ENCODE measurements at places on chromosomes 2 and 18.
A peak's percentile ranks its signal among the peaks of the same experiment; 100 is the strongest.

DNA sequence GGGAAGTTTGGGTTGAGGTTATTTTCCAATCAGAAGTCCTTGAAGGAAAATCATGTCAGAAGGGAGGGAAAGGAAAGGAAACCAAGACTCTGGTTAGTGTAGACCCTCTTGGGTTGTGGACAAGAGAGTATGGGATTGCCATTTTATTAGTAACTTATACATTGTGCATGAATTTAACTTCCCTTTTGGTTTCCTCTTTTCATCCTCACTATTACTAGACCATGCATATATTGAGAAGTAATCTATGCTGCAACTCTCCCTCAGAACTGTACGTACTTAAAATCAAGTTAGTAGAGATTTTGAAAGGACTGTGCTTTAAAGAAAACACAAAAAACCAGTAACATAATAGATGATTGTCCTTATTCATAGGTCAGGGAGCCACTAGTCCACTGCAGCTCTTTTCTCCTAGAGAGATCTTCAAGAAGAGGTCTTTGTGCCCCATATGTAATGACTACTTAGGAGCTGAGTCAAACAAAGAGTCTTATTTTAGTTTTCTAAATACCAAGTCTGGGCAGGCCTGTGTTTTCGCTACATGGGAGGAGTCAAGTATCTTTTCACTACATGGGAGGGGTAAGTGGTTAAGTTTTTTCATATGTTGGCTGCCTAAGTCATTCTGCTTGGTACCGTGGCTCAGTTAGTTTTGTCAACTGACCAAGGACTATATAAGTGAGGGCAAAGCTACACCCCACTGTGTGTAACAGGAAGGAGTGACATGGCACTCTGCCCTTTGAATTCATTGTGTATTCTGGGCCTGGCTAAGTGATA lies 25.2 kb upstream of the FAM117B start:
- DNase-seq = no peak

GRCh38 chr2:43727634-43728014 lies 46.2 kb upstream of the DYNC2LI1 start:
- DNase-seq = no peak

DNA sequence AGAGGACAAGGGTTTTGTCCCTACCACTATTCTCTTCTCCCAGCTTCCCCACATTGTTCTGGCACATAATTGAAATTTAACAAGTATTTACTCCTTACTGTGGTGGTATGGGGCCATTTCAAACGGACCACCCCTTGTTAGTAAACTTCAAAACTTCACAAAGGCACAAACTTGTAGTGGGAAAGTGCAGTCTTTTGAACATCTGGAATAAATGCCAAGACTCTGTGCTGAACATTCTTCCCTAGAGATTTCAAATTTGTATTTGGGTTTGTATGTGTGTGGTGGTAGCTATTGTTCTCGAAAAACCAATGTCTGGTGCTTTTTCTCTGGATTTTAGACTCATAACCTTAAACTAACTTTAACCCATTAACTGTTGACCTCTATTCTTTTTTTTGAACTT lies 151.6 kb downstream of the NRP2 start:
- no peak for DNase-seq

GRCh38 chr18:24846138-24846537 lies 385.7 kb downstream of the HRH4 start:
- DNase-seq = no peak

DNA sequence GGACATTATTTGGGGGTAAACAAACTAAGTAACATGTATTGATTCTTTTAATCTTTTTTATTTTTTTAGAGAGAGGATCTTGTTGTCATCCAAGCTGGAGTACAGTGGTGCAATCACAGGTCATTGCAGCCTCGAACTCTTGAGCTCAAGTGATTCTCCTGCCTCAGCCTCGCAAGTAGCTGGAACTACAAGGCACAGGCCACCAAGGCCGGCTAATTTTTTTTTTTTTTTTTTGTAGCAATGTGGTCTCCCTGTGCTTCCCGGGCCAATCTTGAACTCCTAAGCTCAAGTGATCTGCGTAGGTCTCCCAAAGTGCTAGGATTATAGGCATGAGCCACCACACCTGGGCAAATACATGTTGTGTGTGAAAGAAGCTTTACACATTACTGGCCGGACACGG lies 29.6 kb downstream of the OLA1 start:
- DNase-seq = no peak

DNA sequence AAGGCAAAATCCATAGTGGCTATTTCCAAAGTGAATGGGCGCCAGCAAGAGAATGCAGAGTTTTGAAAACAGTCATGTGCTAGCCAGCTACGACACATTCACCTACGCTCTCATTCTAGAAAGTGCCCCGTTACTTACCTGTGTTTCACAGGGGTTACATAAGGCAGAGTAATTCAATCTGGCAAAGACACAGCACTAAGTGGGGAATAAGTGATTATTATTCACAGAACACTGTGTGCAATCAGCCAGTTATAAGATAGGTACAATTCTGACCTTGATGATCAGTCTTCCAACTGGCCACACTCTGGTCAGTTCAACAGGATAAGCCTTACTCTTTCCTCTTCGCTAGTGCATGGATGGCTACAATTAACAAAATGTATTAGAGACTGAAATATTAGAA lies 105.8 kb downstream of the CABYR start:
- DNase-seq = no peak

GRCh38 chr2:173553593-173553992 lies 198.9 kb downstream of the CDCA7 start:
- DNase-seq = no peak

DNA sequence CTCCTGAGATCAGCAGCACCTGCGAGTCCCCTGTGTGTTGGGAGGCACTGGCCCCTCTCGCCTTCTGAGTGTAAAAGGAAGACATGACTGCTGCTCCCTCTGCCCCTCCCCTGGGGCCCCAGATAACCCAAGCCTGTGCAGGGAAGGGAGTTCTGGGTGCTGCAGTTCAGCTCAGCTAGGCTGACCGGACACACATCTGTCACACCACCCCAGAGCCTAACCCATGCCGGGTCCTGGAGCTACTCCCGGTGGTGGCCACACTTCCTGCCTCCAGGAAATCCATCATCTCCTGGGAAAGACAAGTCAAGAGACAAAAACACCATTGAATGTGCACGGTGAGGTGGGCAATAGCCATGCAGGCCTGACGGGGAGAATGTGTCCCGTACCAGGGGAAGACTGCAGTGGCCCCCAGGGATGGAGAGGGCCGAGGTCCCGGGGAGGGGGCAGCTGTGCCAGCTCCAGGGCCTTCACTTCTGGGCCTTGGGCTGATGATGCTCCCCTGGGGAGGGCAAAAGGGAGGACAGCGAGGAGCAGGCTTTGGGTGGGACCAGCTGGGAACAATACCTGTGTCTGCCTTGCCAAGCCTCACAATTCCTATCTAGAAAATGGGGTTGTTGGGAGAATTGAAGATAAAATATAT lies 210.6 kb downstream of the TFCP2L1 start:
- no peak for DNase-seq

DNA sequence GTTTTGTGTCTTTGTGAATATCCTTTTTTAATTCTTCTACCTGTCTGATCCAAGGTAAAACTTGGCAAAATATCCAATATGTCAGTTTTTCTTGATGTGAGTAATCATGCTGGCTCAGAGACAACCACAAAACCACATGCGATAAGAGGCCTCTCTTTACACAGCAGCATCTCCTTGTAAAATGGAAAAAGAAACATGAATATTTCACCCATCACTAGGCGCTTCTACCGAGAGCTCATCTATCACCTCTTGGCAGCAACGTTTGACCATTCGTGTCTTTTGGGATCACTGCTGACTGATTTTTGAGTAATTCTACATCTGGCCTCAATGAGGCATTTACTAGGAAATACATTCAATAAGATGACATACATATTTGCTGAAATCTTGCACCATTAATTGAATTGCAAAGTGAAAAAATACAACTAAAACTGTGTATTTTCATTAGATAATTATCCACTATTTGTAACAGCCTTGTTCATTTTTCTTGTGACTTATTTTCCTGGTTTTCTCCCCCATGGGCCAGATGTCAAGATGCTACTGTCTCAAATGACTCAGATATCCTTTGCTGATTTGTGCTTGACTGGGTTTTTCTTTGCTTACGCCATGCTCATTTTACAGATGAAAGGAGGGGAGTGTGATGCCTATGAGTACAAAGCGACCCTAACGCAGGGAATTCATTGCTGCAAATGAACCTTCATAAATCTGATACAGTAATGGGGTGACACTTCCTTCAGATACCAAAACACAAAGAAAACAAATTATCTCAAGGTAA lies 467.5 kb downstream of the FBXO15 start:
- DNase-seq = no peak

DNA sequence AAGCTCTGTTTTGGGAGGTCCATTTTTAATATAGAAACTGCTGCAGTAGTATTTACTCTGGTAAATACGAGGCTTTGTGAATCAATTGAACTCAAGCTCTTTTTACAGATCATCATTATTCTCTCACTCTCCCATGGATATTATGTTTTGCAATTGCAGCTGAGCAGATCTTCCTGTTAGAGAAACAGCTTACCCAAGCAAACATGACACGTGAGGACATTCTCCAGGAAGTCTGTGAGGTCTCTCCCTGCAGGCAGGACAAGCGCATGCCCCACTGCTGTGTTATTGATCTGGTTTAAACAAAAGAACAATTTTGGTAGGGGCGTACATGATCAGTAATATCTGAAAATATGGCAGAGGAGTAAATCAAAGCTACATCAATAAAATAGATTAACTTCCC lies 72.1 kb downstream of the COL6A3 start:
- DNase-seq = no peak

DNA sequence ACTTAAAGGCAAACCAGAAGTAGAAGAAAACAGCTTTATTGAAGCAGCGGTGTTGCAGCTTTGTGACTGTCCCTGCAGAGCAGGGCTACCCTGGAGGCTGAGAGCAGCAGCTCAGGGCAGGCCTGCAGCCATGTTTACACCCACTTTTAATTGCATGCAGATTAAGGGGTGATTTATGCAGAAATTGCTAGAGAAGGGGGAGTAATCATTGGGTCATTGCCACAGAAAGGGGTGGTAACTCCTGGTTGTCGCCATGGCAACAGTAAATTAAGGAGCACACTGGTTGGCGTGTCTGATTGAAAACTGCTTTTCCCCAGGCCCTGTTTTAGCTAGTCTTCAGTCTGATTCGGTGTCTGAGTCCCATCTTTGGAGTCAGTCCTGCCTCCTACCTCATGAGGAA lies 195.4 kb upstream of the HDAC4 start:
- peak; percentile 1 for DNase-seq

GRCh38 chr2:190596993-190597392 lies 51.9 kb upstream of the NAB1 start:
- DNase-seq = no peak

- DNase-seq = no peak
Observed at GRCh38 chr2:11697103-11697871, 27.3 kb upstream of the NTSR2 start.

DNA sequence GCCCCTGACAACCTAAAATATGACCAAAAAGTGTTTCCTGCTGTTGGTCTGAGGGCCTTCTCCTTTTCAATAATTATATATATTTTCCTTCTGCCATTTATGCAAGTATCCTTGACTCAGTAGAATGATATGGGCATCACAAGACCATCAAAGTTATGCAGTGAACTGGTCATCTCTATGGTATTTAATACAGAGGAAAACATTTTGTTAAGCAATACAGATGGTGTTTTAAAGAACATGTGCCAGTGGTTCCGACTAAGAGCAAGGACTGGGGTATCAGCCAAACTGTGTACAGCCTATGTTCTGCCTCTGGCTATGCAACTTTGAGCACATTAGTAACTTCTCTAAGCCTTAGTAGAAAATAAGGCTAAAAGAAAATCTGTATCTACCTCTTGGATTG lies 179.0 kb downstream of the TRABD2A start:
- DNase-seq = no peak

GRCh38 chr2:133732982-133733900 lies 165.0 kb upstream of the NCKAP5 start:
- DNase-seq = no peak

- peak; percentile 57 for DNase-seq
Observed at GRCh38 chr2:88159955-88160415, 10.2 kb upstream of the THNSL2 start.

DNA sequence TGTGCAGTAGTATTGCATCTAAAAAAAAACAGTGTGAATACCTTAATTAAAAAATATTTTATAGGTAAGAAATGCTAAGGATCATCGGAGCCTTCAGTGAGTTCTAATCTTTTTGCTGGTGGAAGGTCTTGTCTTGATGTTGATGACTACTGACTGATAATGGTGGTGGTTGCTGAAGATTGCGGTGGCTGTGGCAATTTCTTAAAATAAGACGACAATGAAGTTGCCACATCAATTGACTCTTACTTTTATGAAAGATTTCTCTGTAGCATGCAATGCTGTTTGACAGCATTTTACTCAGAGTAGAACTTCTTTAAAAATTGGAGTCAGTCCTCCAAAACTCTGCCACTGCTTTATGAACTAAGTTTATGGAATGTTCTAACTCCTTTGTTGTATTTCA lies 36.2 kb downstream of the GLS start:
- no peak for DNase-seq

DNA sequence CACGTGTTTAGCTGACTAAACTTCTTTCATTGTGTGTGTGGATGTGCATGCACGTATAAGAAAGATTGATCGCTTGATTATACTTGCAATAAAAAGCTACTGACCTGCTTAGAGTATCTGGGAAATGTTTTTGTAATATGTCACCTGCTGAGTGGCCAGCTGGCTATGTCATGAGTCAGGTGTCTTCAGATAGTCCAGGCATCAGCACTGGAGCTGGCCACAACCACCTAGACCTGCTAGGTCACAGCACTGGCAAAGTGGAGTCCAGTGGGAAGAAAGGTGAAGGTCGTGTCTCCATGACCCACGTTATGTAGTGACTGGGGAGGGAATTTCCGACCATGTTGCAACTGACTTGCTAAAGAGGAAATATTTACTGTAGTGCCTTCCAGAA lies 147.0 kb downstream of the ESCO1 start:
- DNase-seq = no peak

DNA sequence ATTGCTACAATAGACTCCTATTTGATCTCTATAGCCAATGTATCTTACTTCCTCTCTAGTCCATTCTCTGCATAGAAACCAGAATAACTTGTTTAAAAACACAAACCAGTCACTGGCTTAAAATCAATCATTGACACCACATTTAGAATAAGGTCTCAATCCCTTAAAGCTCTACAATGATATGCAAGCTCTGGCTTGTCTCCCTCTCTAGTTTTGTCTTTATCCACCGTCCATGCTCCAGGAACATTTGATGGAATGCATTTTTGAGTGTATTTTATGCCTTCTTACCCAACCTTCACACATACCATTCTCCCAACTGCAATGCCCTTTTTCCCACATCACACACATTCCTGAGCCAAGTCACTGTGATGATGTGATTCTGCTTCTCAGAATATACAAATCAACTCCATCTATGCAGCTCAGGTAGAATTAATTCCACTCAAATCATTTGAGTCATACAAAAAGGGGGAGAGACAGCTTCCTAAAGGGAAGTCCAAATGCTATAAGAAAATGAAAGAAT lies 1107.2 kb downstream of the DPP10 start:
- DNase-seq = no peak

- no peak for DNase-seq
Observed at GRCh38 chr18:12159446-12159845, 65.8 kb downstream of the ANKRD62 start.

Measured in activated naive CD4-positive, alpha-beta T cell treated with anti-CD3 and anti-CD28 coated beads, Interleukin-2, amount 50 U/mL, for 16 hours (primary cell).